Keratinocyte (primary cell): ENCODE measurements at places on chromosomes 2 and 18.

DNA sequence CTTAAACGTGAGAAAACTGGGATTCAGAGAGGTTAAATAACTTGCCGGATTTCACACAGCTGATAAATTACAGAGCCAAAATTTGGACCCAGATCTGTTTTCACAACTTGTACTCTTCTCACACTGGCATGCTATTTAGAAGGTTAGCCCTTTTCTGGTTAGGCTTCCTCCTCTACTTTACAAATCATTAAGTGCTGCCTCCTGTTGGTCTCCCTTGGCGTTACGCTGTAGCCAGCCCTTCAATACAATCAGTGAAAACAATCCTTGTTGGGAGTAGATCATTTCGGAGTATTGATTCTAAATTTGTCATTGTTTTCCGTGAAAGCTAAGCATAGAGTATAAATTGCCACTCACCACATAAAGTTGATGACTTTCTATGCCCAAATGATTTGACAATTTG is 153.5 kb downstream of the ARHGAP15 start:
- DNase-seq = no peak

GRCh38 chr2:127637725-127638252 is 8.2 kb upstream of the GPR17 start:
- peak; percentile 75 for DNase-seq

GRCh38 chr2:6958616-6959235 is 41.5 kb downstream of the RNF144A start:
- DNase-seq = no peak

- DNase-seq = no peak
Measured at GRCh38 chr2:84137034-84137433, 322.0 kb downstream of the SUCLG1 start.

DNA sequence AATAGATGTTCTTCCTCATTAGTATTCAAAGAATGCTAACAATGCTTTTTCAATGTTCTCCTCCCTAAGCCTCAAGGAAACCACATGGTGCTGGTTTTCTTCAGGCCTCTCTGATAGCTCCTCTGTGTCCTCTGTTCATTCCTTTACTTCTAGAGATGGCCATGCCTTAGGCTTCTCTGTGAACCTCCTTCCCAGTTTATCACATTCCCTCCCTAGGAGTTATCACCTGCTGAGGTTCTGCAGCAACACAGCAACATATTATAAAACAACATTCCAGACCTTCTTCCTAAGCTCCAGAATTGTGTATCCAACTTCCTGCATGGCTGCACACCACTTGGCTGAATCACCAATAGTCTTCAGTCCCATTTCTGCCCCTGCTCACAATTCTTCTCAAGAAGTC is 325.5 kb downstream of the IRS1 start:
- no peak for DNase-seq

DNA sequence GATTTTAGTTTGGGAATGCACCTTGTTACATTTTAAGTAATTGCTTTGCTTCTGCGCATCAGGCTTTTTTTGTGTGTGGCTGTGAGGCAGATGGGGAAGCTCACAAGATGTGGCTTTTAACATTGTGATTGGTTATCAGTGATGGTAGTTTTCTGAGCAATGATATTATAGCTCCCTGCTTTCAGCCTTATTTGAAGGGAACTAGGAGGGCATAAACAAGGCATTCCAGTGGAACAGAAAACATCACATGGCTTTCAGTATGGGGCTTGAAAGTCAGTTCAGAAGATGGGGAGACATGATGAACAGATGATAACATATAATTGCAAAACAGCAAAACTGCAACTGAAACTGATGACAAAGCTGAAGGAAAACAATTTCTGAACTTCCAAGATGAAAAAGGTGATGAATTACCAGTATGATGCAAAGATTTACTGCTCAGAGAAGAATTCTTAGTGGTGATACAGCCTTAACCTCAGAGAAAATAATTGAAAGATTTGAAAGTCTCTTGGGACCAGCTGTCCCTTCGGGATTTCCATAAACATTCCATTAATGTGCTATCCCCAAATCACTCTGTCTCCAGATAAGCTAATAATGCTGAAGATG is 439.7 kb downstream of the RND3 start:
- DNase-seq = no peak

DNA sequence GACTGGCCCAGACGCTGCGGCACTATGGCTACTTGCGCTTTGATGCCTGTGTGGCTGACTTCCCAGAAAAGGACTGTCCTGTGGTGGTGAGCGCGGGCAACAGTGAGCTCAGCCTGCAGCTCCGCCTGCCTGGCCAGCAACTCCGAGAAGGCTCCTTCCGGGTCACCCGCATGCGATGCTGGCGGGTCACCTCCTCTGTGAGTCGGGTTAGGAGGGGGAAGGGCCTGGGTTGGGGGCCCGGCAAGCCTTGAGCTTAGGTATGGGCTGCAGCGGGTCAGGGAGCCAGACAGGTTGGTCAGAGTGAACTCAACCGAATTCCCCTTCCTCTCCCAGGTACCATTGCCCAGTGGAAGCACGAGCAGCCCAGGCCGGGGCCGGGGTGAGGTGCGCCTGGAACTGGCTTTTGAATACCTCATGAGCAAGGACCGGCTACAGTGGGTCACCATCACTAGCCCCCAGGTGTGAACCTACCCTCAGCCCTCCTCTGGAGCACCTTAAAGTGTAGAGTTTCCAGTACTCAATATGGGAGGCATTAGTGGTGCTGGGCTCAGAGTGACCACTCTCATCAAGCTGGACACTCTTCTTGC is 4.9 kb downstream of the ZNF513 start:
- no peak for DNase-seq

- DNase-seq = no peak
Measured at GRCh38 chr2:190511104-190511503, 23.4 kb downstream of the NEMP2 start.

GRCh38 chr2:60565472-60565871 is 12.0 kb upstream of the BCL11A start:
- DNase-seq = no peak

GRCh38 chr2:164675687-164676086 is 54.4 kb upstream of the GRB14 start:
- DNase-seq = no peak

- no peak for DNase-seq
Measured at GRCh38 chr2:10750610-10751009, 29.2 kb downstream of the ATP6V1C2 start.

DNA sequence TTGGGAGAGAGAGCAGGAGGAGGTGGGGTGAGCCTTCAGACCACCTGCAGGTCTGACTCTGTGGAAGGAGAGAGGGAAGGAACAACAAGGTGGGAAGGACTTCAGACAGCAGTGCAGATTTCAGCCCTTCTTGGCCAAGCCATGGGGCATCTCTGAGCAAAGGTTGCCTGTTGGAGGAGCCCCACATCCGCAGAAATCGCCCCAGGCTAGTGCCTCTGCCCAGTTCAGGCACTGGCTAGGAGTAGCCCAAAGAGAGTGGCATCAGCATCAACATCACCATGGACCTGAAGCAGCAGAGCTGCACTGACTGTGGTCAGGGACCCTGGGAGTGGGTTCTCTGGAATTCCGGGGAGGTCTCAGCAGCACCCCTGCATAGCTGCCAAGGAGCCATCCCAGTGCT is 10.2 kb downstream of the GPR55 start:
- no peak for DNase-seq

DNA sequence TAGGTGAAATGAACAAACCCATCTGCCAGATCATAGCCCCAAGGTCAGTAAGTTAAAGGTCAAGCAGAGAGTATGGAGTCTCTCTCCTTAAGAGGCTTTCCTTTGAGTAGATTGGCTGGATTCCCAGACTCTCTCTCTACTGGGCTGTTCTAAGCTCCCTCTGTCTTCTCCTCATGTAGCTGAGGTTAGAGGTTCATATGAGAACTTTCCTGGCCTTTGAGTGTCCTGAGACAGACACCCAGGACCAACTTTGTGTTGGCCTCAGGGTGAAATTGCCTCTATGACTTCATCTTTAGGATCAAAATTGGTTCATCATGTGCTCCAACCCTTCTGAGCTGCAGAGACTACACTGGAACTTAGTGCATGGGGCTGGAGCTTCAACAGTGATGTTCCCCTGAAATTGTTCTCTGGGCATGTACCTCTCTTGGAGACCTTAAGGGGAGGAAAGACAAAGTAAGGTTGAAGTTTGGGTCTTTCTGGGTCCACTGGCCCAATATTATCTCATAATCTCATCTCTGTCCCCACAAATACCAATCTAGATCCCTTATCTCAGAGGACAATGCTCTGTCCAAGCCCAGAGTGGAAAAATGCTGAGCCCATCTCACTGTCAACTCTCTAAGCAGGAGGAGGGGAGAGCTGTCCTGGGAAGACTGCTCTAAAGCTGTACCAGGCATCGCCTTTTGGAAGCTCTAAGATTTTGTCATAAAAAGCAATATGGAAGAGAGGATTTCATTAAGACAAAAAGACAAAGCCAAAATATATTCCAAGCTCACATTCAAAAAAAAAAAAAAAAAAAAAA is 177.3 kb upstream of the ARL4C start:
- no peak for DNase-seq

DNA sequence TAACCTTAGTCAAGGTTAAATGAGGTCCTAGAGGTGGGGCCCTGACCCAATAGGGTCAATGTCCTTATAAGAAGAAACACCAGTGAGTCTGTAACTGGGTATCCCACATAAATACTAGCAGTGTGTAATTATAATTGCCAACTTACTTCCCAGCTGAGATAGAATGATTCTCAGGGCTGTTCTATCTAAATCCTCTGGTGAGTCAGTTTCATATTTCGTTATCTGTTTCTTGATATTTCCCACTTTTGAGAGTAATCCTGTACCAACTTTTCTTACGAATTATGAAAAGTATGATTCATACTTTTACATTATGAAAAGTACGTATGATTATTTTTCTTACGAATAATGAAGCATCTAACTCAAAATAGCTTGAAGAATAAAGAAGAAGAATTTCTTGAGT is 546.8 kb upstream of the NETO1 start:
- DNase-seq = no peak

DNA sequence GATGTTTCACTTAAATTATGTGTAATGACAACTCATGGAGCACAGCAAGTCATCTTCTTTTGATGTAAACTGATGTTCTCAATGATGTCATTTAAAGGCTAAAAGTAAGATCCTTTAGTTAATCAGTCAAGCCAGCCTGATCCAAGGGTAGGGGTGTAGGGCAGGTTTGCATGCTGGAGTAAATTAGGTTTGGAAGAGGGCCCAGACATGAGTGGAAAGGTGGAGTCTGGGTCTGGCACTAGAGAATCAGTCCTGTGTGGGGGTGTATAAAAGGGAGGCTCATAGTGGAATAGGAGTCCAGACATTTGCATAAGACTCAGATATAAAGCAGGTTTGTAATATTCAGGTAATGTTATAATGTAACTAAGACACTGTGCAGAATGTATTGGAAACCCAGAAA is 88.8 kb upstream of the NYAP2 start:
- DNase-seq = no peak

DNA sequence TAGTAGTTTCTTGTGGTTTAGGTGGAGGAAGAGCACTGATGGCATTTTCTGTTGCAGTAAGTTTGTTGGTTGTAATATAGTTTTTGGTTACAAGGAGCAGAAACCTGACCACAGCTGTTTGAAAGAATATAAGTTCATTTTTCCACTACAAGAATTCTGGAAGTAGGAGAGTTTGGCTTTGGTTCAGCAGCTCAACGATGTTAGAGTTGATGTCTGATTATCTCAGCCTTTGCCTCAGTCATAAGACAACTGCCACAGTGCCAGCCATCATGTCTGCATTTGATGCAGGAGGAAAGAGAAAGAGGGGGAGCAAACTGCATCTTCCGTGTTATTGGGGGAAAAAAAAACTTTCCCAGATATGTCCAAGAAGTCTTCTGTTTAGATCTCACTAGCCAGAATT is 119.1 kb downstream of the LYPD1 start:
- no peak for DNase-seq

GRCh38 chr2:105763076-105763475 is 18.4 kb downstream of the NCK2 start:
- DNase-seq = no peak

- no peak for DNase-seq
Measured at GRCh38 chr18:67179726-67180125, 336.8 kb downstream of the DSEL start.

DNA sequence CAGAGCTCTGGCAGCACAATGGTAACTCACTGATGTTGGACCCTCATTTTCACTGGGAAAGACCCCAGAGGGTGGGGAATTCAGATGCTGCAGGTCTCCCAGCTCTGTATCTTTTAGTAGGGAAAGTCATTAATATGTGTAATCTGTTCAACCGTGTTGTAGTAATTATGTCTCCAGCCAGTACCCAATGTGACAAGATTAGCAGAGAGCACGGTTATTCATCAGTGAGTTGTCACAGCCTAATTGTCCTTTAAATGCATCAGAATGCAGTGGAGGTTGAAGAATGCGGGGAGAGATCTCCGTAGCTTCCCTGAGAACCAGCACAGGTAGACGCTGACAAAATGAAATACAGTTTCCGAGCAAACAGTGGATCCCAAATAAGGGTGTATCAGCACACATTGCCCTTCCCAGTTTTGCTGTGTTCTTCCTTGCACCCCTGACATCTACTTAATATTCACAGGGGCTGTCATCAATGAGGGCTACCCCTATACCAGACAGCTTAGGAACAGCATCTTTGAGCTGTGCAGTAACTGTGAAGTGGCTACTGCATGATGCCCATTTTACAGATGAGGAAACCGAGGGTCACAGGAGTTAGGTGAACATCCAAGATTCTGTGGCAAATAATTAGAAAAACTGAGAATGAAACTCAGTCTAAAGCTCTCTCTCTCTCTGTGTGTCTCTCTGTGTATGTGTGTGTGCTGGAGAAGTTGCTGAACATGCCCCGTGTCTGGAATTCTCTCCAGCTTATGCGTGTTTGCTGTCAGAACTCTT is 430.4 kb upstream of the HS6ST1 start:
- DNase-seq = no peak

DNA sequence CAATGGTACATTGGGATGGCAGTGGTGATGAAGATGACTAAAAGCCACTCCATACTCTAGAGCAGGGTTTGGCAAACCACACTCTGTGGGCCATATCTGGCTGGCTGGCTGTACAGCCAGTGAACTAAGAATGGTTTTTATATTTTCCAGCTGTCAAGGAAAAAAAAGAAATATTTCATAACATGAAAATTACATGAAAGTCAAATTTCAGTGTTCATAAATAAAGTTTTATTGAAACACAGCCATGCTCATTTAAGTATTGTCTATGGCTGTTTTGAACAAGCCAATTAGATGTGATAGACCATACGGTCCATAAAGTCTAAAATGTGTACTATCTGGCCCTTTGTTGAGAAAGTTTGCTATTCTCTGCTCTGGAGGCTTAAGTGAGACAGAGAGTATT is 1.5 kb downstream of the TTC21B start:
- DNase-seq = no peak
